Fibroblast of the conjunctiva (primary cell): ENCODE measurements at places on chromosomes 6 and 20.

DNA sequence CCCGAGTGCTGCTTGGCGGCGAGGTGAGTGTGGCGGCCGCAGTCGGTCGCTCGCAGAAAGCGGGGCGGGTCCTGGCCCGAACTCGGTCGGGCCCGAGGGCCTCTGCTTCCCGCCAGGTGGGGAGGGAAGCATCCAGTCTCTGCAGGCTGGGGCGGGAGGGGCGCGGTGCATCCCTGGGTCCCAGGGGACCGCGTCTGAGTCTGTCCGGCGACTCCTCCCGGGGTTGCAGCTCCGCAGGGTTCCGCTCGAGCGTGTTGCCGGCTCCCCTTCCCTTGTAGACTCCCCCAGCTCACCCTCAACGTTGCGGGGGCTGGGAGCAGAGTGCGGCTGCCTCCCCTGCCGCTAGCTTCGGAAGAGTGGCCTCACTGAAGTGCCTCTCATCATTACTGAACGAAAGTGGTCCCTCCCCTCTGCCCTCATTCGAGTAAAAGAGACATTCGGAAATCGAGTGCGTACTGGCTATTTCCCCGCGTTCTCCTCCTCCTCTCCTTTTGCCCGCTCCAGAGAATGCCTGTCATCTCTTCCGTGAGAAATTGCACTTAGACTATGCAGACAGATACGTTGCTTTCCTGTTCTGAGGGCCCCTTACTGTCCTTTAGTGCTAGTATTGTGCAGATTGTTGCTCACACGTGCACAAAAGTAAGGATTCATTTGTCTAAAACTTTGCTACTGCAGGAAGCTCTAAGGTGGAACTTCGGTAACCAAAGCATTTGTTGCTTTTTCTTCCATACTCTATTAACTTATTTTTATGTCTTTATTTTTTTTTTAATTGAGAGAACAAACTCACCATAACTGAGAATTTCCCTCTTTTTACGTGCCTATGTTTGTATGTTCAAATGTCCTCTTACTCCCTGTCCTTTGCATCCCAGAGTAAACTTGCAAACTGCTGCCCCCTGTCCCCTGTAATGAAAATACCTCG, 751 bp downstream of the MAP3K4 start:
- DNase-seq, result peak; percentile 71

DNA sequence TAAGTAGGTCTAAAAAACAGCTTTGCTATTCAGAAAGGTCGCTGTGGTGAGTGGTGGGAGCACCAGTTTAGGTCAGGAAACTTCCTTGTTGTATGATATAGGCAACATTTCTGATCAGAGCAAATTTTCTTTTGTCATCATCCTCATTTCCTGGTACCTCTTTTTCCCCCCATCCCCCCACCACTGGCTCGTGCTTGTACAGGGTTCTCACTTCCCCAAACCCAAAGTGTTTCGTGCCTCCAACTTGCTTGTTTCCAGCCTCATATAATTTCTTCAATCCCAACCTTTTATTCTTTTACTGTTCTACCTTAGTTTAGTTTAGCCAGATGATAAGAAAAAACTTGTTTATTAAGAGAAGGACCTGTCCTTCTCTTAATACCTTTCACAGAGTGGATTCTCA, 209.4 kb upstream of the JAG1 start:
- no peak for DNase-seq

- no peak for DNase-seq
Observed at GRCh38 chr6:70307008-70307407, 4.1 kb upstream of the COL9A1 start.

GRCh38 chr20:63125581-63125837, 90.4 kb downstream of the YTHDF1 start:
- DNase-seq, result no peak

- no peak for DNase-seq
Observed at GRCh38 chr6:35081426-35081851, 59.7 kb downstream of the TCP11 start.

DNA sequence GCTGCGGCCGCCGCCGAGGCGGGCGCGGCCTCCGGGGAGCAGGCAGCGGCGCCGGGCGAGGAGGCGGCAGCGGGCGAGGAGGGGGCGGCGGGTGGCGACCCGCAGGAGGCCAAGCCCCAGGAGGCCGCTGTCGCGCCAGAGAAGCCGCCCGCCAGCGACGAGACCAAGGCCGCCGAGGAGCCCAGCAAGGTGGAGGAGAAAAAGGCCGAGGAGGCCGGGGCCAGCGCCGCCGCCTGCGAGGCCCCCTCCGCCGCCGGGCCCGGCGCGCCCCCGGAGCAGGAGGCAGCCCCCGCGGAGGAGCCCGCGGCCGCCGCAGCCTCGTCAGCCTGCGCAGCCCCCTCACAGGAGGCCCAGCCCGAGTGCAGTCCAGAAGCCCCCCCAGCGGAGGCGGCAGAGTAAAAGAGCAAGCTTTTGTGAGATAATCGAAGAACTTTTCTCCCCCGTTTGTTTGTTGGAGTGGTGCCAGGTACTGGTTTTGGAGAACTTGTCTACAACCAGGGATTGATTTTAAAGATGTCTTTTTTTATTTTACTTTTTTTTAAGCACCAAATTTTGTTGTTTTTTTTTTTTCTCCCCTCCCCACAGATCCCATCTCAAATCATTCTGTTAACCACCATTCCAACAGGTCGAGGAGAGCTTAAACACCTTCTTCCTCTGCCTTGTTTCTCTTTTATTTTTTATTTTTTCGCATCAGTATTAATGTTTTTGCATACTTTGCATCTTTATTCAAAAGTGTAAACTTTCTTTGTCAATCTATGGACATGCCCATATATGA, 3.2 kb downstream of the MARCKS start:
- no peak for DNase-seq

- no peak for DNase-seq
Observed at GRCh38 chr6:83216806-83217205, 23.6 kb downstream of the RWDD2A start.

- DNase-seq, result peak; percentile 37
Observed at GRCh38 chr6:33761922-33762629, 15.4 kb upstream of the IP6K3 start.

DNA sequence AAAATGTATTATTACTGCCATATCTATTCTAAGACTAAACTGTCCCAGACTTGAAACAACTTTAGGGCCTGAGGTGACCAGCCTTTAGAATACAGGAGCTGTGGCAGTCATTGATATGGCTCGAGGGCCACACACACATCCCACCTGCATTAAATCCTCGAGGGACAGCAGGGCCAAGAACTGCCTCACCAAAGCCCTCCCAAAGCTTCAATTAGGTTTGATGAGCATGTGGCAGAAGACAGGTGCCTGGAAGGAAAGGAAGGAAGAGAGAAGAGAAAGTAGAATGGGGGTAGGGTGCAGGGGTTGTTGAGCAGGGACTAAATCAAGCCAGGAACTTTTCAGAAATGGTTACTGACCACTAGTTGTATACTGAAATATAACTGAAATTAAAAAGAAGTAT, 115.0 kb downstream of the PDSS2 start:
- DNase-seq, result no peak

GRCh38 chr6:9398767-9399373, 963.5 kb upstream of the SLC35B3 start:
- no peak for DNase-seq

GRCh38 chr20:829551-829950, 4.0 kb upstream of the FAM110A start:
- DNase-seq, result no peak

GRCh38 chr6:44036699-44037101, 90.6 kb downstream of the MRPL14 start:
- no peak for DNase-seq

GRCh38 chr6:87908978-87909811, 138.4 kb upstream of the SPACA1 start:
- DNase-seq, result no peak
